Activated CD4-positive, alpha-beta T cell treated with anti-CD3 and anti-CD28 coated beads for 1 hour (primary cell): ENCODE measurements at places on chromosomes 7 and 10.

GRCh38 chr7:100372694-100373093 lies 593 bp upstream of the PILRA start:
- no peak for DNase-seq

DNA sequence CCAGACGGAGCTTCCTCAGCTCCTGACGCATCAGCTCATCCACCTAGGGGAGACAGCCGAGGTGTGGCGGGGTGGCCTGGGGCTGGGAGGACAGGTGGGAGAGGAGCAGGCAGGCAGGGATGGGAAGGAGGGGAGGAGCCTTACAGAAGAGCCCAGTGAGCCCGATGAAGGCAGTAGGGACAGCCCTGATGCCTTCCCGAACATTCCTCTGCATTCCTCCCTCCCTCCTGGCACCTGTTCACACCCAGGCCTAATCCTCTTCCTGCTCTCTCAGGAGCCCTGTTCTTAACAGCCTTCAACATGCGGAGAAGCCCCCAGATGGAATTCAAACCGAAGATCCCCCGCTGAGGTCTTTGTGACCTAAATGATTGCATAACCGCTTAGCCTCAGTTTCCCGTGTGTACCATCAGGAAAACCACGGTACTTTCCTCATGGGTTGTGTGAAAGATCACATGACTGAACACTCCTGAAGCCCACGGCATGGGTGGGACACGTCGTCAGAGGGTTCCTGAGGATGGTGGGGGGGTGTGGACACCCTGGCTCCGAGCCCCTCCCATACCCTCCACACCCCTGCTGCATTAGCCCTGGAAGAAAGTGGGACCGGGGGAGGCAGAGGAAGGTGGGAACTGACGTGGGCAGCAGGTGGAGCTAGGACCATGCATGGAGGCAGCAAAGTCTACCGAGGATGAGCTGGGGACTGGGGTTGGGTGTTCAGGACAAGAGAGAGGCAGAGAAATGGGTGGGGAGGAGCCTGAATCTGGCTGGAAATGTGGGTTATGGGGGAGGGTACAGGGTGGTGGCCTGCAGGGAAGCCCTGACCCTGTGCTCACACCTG lies 8.8 kb upstream of the ASB10 start:
- no peak for DNase-seq

DNA sequence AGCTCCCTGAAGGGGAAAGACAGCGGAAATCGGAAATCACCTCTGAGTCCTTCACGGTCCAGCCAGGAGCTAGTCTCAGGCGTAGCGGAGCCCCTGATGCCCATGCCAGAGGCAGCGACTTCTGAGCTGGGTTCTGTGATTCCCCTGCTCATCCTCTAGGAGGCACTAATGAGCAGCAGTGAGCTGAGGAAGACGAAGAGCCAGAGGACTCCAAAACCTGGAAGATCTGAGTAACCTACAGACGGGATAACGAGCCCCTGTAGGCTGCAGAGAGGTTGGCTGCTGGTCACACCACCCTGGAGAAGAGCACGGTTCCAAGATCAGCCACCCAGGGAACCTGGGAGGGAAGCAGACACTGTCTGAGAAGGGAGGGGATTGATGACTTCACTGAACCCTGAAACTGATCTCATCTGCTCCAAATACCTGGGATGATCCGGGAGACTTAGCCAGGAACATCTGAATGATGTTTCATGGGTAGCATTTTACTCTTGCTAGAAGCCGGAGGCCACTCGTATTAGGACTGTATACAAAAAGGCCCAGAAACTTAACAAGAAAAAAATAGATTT lies 304.1 kb downstream of the PAXIP1 start:
- DNase-seq = no peak

- DNase-seq = no peak
These were observed 9.1 kb upstream of the PROSER2 start for GRCh38 chr10:11813855-11814567.

DNA sequence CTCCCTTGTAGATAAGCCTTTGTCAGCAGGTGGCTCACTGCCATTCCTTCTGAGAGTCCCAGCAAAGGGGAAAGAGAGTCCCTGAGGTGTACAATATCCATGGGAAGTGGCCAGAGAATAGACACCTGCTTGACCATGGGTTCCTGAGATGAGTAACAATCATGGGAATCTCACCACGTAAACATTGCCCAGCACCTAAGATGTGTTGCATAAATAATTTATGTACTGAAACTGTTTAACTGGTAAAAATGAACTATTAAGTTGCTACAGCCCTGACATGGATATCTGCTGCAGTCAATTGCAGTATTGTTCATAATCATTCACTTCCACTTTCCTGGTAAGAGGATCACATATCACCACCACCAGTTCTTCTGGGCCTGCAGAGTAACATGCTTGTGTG lies 123.8 kb upstream of the INHBA start:
- no peak for DNase-seq

DNA sequence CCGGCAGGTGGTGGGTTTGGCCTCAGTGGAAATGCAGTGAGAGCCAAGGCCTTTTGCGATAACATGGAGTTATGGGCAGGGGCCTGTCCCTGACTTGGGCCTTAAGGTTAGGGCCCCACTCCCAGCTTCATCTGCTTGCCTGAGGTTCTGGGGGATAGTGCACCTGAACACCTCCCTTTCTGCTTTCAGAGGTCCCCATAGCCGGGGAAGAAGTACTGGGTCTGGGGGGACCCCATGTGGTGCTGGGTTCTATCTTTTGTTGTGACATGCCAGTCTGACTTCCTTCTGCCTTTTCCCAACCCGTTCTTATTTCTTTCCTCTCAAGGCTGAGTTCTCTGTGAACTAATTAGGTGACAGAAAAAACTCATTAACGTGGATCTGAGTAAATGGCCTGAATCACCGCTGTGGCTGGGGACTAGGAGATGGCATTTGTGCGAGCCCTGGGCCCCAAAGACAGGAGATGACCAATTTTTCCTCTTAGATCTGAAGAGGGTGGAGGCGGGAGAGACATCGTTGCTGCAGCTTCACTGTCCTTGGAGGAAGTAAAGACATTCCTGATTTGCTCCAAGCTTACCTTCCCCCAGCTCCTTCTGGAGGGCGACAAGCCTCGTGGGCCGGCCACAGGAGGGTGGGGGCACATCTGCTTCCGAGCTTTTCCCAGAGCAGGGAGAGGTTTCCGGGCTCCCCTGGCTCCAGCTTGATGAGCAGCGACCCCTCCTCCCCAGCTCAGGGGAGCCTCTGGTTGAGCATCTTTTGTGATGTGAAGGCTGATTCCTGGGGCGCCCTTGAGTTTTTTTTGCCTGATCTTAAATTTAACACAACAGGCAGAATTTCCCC lies 2.0 kb downstream of the AGAP3 start:
- no peak for DNase-seq
